ENCODE measurements at places on chromosomes 16 and 17.

DNA sequence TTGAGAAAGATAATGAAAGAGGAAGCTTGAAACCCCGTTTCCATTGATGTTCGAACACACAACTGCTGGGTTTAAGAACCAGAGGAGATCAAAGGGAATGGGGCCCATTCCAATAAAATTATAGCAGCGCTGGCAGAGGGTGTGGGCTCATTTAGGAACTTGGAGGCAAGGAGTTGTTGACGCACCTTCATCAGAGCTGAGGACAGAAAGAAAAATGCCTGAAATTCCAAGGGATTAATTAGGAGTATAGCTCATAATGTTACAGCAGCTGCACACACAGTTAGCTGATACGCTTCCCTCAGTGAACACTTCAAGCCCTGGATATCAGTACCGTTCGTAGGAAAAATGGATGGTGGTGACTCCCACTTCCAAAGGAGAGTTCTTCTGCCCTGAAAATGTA lies 127.2 kb downstream of the AXIN2 start:
- no peak for DNase-seq

- DNase-seq, result no peak
These were observed 10.0 kb upstream of the HP start for GRCh38 chr16:72044296-72044695.

DNA sequence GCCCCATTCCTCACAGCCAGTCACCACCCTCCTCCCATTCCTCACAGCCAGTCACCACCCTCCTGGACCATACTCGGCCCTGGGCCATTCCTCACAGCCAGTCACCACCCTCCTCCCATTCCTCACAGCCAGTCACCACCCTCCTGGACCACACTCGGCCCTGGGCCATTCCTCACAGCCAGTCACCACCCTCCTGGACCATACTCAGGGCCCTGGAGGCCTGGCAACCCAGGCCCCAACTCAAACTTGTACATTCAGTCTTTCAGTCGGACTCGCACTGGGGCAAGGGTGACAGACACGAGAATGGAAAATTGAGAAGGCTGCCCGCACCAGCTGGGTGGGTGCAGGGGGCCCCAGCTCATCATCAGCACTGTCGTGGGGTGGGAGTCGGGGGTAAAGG lies 30.4 kb upstream of the FOXK2 start:
- no peak for DNase-seq

DNA sequence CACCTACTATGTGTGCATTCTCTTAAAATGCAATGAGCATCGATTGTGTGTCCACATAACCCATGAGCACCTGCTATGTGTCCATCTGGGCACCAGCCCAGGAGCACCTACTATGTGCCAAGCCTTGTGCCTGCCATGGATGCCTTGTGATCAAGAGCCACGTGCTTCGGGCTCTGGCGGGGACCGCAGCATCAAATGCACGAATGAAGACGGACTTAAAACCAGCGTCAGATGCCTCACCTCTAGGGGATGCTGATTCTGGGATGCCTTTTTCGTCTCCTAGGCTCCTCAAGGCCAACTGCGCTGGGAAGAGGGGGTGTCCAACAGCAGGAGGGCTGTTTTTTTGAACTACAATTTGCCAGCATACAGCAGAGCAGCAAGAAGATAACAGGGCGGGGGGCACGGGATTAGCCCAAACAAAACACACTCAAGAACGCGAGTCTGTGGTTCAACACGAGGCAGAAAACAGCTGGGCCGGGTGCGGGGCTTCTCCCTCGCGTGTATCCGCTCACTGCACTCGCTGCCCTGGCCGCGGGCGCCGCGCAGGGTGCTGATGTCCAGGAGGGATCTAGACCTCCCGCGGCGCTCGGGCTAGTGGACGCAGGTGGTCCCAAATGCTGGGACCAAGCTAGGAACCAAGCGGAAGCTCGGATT lies 1.2 kb upstream of the GLIS2 start:
- DNase-seq, result peak; percentile 53

- no peak for DNase-seq
These were observed 247.1 kb downstream of the RBFOX3 start for GRCh38 chr17:79363552-79364275.

DNA sequence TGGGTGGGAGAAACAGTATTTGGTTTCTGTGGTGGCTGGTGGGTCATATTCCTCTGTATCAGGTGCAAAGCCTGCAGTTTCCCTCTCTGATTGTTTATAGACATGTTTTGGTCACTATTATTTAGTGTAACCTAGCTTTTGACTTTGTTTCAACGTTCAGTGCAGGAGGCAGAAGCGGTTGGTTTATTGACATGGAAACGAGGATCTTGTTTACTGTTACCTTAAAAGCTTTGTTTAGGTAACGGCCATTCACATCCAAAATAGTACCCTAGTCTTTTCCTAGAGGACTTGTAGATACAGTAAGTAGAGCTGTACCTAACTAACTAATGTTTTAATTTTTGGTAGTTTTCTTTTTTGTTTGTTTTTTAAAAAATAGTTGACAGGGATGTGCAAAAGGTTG lies 3.5 kb downstream of the MSI2 start:
- DNase-seq, result peak; percentile 48

DNA sequence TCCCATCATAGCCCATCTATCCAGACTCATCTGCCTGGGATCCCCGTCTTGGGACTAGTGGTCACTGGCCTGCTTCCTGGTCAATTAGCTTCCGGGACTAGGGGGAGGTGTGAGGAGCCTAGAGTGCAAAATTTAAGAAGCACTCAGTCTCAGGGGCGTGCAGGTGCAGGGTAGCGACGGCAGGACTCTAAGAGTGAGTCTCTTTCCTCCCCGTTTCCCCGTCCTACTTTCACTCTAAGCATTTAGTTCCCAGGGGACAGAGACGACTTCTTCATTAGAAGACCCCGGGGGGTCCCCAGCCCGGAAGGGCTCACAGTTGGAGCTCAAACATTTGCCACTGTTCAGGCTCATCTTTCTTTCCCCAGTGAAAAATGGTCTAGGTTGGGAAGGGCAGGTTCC lies 677 bp upstream of the ZNHIT3 start:
- peak; percentile 56 for DNase-seq

GRCh38 chr17:49577963-49578362 lies 2.3 kb downstream of the NXPH3 start:
- no peak for DNase-seq

DNA sequence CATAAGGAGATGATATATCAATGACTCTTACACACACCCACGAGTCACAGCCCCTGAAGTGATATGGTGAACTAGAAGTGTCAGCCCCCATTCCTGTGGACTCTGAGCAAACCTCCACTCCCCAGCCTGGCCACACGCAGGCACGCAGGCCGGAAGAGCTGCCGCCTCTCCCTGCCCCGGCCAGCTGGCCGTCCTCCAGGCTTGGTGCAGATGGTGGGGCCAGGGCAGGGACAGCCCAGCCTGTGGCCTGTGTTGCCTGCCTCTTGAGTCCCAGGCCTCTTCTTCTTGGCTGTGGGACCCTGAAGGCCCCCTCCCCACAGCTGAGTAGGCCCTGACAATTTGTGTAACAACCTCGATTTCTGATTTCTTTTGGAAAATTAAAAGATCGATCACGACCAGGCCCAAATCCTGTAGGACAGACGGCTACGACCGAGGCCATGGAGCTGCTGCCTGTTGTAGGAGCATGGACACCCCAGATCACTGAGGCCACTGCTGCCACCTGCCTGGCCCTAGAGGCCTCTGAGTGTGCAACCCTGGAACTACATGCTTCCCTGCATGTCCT lies 10.0 kb upstream of the MPRIP start:
- DNase-seq, result no peak

DNA sequence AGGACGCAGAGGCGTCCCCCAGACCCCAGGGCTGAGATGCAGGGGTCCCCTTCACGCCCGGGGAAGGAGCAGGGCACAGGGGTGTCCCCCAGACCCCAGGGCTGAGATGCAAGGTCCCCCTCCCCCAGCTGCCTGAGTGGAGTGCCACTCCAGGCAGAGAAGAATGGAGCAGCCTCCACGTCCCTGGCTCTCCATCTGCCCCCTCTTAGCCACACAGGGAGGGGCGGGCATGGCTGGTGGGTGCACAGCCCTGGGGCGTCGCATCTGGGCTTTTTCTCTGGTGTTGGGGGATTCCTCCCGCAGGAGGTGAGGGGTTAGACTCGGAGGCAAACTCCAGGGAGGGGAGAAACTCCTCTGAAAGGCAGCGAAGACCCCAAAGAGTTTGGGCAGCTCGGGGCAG lies 17.5 kb downstream of the CIBAR2 start:
- no peak for DNase-seq

Data from NAMALWA (cell line).